ENCODE measurements at places on chromosomes 5 and 9.

- no peak for DNase-seq
Observed at GRCh38 chr5:161098516-161098915, 246.5 kb upstream of the ATP10B start.

DNA sequence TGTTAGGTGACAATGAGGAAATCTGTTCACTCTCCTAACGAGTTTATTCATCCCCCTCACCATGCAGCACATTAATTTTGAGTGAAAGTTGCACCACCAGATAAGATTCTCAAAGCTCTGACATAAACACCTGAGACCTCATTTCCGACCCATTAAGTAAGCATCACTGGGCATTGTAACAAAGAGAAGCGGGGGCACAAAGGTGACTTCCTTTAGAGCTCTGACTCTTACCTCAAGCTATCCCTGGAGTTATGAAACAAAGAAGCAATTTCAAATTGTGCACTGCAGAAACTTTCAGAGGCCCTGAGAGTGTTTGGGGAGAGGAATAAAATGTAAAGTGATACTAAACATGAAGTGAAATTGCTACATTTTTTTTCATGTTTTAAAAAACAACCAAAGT lies 29.5 kb downstream of the C5orf15 start:
- no peak for DNase-seq

GRCh38 chr9:26811106-26811505 lies 81.5 kb downstream of the CAAP1 start:
- no peak for DNase-seq

DNA sequence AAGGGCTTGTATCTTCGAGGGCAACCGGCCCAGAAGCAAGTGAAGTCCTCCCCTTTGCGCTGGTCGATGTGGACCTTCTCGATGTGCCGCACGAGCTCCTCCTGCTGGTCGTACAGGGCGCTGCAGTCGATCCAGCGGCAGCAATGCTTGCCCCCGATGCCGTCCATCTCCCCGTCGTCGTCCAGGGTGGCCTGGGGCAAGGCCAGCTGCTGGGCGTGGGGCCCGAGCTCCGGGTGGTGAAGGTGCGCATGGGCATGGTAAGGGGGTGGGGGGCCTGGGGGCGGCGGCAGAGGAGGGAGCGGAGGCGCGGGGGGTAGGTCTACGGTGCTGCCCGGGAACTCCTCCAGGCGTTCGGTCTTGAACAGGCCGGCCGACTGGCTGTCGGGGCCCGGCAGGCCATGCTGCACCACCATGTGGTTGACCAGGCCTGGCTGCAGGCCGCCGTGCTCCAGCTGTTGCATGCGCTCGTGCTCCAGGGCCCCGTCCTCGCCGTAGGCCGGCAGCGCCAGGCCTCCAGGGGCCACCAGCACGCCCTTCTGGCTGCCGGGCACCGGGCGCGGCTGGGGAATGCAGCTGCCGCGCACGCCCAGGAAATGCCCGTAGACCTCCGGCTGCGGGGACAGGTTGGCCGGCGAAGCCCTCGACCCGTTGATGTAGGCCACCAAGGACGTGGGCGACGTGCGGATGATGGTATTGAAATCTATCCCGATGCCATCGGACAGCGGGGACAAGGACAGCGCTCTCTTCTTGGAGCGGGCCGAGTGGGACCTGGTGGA lies 181.8 kb downstream of the GLIS3 start:
- DNase-seq: no peak

DNA sequence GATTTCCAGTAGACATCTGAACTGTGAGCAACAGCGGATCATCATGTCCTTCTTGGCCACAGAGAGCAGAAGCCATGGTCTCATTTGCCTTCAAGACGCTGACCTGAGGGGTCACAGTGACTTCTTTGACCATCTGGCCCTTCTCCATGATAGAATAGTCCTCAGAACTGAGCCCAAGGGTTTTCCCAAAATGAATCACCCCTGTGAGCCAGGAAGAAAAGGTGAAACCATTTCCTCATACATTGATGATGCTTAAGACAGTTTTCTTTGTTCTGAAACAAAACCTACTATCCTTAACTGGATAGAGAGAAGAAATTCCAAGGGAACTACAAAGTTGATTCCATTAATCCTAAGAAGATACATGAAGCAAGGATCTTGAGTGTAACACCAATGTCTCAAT lies 503.9 kb downstream of the CTNND2 start:
- no peak for DNase-seq

DNA sequence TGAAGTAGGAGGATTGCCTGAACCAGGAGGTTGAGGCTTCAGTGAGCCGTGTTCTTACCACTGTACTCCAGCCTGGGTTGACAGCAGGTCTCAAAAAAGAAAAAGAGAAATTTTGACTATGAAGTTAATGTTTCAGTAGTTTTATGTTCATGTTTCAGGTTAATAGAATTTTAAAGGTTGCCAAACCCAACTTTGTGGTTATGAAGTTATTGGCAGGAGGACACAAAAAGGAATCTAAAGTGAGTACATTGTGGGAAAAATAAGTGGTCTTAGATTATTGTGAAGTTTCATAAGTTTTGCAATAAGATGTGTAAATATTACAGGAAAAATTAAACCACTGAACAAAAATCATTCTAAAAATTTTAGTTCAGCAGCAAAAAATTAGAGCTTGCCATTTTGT lies 78.6 kb downstream of the GOLM1 start:
- DNase-seq: peak; percentile 80

DNA sequence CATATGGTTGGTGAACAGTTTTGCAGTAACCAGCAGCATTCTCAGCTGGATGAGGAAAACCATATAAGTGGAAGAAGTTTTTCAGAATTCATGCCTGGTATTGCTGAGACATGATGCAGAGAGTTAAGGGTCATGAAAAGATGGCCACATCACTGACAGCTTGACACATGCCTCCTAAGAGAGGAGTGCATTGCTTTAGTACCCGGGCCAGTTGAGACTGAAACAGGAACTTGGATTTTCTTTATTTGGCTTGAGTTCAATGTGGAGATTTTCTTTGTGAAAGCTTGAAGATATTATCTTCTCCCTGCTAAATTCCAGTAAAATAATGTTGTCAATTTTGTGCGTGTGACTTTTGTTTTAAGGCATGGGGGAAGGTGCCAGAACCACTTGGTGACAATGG lies 35.8 kb downstream of the HACD4 start:
- no peak for DNase-seq

DNA sequence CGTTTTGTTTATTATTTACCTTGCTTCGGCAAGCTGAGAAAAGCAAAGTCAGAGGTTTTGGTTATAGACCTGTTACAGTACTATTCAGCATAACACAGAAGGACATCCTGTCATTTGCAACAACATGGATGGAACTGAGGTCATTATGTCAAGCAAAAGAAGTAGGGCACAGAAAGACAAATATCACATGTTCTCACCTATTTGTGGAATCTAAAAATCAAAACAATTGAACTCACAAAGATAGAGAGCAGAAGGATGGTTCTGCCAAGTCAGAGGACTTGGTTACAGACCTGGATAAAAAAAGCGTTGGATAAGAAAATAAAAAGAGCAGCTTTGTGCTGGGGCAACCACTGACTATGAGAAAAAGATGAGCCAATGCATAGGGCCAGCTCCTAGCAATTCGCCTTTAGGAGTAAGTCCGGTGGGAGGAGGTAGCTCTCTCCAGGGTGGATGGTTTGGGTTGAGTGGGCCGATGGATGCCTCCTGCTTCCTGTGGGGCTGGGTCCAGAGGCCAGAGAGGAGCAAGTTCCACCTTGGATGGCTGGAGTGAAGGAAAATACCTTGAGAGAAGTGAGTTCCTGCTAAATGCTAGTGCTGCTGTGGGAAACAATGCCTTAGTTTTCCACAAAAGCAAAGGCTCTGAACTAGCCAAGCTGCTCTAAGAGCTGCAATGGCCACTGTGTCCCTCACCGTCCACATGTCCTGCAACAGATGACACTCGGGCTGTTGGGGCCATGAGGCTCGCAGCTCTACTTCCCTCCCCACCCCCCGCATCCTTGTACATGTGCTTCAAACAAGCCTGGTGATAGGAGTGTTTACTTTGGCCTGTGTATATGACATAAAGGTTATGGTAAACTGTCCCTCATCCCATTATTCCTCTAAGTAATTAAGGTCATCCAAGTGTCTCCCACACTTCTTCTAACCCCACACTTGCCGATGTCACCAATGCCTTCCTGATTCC lies 38.4 kb downstream of the ACOT12 start:
- no peak for DNase-seq

DNA sequence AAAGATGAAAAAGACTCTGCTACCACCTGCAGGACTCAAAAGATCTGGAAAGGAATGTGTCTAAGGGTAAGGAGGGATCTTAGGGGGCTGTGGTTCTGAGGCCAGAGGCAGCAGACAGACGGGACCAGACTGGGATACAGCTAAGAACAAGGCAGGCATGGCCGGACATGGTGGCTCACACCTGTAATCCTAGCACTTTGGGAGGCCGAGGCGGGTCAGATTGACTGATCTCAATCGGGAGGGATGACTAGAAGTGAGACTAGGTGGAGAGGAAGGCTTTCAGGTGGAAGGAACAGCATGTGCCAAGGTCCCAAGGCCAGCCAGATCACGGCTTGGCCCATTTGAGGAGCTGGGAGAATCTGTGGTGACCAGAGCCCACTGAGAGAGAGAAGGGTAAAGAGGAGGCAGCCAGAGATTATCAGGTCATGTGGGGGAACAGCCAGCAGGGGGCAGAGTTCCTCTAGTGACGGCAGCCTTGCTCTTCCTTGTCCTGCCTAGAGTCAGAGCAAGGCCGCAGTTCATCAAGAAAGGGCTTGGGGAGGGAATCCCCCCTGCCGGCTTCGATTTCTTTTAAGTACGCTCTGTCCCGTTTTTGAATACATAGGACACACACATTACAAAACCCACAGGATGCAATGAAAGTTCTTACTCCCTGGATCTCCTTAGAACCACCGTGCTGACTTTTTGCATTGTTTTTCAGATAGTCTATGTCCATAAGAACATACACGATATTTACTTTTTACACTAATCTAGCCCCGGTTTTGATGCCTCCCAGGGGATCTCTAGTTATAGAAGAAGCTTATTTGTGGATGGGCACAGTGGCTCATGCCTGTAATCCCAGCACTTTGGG lies 2.6 kb upstream of the OLFML2A start:
- peak; percentile 59 for DNase-seq

DNA sequence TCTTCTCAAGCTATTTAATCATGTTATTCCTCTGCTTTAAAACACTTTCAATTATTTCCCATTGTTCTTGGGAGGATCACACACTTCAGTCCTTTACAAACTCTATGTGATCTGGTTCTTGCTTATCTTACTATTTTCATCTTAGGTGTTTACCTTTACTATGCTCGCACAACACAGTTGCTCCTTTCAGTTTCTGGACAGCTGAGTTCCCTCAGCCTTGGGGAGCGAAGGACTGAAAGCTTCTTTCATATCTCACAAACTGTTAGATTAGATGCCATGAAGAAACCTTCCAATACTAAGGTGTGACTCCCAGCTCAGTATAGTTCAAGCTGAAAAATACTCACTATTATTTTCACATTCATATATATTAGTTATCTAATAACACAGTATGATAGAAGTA lies 117.9 kb downstream of the CDC42SE2 start:
- no peak for DNase-seq

GRCh38 chr9:131254626-131255025 lies 21.7 kb downstream of the FAM78A start:
- DNase-seq: no peak

- DNase-seq: no peak
Observed at GRCh38 chr5:179342577-179342976, 2.7 kb downstream of the ADAMTS2 start.

- no peak for DNase-seq
Observed at GRCh38 chr9:117253261-117253660, 161.6 kb downstream of the ASTN2 start.

DNA sequence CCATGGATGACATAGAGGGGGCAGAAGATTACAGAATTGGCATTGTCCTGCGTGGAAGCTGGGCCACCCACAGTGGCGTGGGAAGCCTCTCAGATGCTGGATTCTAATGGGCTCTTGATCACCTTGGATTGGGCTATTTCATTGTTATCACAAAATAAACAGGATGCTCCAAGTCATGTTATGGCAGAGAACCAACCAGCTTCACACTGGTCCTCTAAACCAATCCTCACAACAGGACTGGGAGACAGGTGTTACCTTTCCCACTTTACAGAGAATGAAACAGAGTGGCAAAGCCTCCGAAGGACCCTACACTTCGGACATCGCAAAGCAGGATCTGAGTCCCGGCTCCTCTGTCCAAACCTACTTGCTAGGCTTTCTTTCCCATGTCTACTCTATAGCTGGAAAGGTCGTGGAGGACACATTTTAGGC lies 455 bp upstream of the SMIM3 start:
- no peak for DNase-seq

DNA sequence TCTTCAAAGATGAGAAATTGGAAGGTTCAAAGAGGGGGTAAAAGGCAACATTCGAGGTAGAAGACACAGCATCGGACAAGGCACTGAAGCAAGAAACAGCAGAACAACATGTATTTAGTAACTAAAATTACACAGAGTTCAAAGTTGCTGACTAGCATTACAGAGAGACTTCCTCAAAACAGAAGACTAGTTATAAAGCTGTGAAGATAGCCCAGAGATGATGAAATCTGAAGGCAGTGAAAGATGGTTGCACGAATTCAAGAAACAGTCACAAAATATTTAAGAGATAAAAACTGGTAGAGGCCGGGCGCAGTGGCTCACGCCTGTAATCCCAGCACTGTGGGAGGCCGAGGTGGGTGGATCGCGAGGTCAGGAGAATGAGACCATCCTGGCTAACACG lies 16.3 kb downstream of the MAPKAP1 start:
- no peak for DNase-seq

GRCh38 chr5:179840321-179840720 lies 18.3 kb downstream of the MRNIP start:
- no peak for DNase-seq

GRCh38 chr9:34500623-34501267 lies 22.0 kb downstream of the ENHO start:
- peak; percentile 9 for DNase-seq

DNA sequence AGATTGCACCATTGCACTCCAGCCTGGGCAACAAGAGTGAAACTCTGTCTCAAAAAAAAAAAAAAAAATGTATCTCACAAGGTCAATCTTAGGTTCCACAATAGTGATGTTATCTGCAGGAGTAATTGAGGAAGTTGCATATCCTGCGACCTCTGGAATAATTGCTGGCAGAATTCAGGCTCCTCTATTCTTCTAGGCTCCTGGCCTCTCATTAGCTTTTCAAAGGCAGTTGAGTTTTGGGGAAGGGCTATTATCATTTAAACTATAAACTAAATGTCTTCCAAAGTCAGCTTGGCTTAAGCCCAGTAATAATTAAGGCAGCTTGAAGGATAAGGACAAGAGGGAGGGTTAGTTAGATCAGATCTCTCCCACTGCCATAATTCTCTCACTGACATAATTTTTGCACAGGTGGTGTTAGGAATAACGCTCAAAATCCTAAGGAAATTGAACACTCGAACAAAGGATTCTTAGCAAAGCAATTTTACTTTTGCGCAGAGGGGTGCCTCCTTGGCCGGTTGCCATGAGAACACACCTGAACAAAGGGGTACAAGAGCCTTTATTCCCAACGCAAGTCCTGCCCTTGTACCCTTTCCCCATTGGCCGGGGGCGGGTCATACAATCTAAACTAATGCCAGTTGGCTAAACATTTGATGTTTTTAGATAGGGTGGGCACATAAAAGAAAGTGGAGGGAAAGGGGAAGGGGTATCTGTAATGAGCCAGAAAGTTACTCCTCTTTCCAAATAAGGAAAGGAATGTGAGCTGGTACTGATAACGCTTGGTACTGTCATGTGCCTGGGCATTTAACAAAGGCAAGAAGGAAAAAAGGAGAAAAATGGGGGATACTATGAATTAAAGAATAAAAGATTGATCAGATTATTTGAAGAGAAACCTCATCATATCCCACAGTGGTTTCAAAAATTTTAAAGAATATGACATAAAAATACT lies 106.4 kb upstream of the CCNG1 start:
- DNase-seq: no peak

GRCh38 chr9:70374962-70375618 lies 39.4 kb downstream of the KLF9 start:
- no peak for DNase-seq
